ENCODE measurements at places on chromosomes 12 and 14.

GRCh38 chr12:121990692-121991603, 30.7 kb upstream of the BCL7A start:
- peak; percentile 78 for DNase-seq

- DNase-seq = peak; percentile 45
Observed at GRCh38 chr14:101812071-101812470, 50.6 kb downstream of the PPP2R5C start.

DNA sequence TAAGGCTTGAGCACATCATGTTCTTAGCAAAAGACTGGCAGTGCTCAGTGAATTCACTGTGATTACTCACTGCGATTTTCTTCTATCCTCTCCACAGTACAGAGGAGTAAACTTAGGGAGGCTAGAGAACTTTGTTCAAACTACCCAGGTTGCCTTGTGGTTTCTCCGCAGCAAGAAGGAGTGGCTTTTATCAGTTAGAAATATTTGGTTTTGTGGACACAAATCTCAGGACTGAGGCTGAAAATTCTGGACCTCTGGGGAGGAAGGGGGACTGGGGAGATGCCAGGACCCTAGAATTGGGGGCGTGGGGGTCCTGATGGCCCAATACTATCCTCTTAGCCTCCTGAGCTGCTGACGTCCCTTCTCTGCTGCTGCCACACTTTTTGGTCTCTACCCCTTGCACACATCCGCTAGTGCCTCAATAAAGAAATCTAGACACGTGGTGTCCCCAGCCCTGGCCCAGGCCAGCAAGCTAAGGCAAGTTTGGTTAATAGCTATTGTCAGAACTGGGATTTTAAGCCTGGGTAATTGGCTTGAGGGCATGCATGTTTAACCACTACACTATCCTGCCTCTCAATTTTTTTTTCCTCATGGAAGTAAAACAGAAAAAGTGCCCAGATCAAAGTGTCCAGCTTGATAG, 842 bp downstream of the OAS2 start:
- peak; percentile 72 for DNase-seq

- DNase-seq = no peak
Observed at GRCh38 chr14:85276979-85277228, 253.0 kb upstream of the FLRT2 start.

- no peak for DNase-seq
Observed at GRCh38 chr12:46956451-46957035, 122.9 kb upstream of the PCED1B start.

DNA sequence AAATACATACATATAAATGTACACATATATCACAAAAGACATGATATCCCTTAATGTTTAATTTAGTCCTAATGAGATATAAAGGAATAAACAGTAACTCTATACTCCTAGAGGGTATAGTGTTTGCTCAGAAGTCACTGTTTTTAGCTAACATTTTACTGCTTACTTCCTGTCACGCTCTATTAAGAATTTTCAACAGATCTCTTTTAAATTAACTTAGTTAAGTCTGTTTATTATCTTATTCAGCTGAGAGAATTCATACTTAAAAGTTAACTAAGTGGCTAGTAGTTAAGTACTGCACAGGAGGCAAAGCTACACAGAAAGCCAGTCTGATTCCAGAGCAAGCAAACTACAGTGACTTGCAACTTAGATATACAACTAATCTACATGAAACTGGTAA, 39.9 kb downstream of the GXYLT1 start:
- no peak for DNase-seq

DNA sequence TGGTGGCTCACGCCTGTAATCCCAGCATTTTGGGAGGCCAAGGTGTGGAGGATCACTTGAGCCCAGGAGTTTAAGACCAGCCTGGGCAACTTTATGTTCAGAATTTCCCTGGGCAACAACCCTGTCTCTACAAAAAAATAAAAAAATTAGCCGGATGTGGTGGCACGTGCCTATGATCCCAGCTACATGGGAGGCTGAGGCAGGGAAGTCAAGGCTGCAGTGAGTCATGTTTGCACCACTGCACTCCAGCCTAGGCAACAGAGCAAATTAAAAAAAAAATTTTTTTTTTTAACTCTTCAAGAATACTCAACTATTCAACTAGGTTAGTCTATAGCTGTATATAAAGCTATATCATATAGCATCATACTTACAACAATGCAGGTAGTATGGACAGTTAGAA, 113.0 kb downstream of the RALGAPA1 start:
- no peak for DNase-seq

- DNase-seq = no peak
Observed at GRCh38 chr14:66143387-66144112, 342.6 kb upstream of the CCDC196 start.

DNA sequence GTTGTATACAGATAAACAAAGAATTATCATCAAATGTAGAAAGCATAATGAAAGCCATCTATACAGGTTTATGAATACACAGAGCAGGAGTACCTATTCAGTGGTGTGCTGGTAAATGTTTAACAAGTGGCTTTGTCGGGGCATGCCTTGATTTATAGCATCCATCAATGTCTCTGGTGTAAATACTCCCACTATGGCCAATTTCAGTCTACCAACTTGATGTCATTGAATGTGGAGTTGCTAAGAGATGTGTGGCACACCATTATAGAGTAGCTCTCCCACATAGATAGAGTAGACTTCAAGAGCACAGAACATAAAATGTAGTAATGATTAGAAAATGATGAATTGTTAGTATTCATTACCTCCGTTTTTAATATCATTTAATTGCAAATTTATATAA, 9.3 kb downstream of the GRIP1 start:
- no peak for DNase-seq

DNA sequence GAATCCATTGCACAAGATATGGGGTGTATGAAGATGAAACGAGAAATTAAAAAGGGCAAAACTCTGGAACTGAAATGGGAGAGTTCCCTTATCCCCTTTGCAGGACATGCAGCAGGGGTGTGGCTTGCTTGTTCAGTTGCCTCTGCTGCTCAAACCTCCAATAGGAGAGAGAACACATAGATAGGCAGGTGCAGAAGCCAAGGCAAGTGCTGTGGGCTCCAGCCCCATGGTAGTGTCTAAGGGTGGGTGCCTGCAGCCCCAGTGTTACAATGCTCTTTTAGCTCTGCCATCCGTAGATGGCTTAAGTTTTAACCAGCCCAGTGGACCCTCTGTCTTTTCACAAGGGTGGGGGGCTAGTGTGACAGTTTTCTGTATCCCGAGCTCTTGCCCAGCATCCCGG, 69.7 kb downstream of the CMAS start:
- no peak for DNase-seq

- DNase-seq = peak; percentile 17
Observed at GRCh38 chr14:90756755-90757345, 59.4 kb downstream of the TTC7B start.

GRCh38 chr12:113727651-113728061, 238.5 kb downstream of the RBM19 start:
- DNase-seq = no peak

GRCh38 chr12:116484807-116485206, 74.4 kb upstream of the MAP1LC3B2 start:
- DNase-seq = no peak

DNA sequence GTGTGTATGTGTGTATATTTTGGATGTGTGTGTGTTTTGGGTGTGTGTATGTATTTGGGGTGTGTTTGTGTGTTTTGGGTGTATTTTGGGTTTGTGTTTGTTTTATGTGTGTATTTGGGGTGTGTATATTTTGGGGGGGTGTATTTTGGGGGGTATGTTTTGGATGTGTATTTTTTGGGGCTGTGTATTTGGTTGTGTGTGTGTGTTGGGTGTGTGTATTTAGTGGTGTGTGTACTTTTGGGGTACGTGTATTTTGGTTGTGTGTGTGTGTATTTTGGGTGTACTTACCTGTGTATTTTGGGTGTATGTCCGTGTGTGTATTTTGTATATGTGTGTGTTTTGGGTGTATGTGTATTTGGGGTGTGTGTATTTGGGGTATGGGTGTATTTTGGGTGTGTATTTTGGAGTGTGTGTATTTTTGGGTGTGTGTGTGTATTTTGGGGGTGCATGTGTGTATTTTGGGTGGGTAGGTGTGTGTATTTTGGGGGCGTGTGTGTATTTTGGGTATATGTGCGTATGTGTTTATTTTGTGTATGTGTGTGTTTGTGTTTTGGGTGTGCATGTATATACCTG, 16.7 kb upstream of the TCTN2 start:
- no peak for DNase-seq

DNA sequence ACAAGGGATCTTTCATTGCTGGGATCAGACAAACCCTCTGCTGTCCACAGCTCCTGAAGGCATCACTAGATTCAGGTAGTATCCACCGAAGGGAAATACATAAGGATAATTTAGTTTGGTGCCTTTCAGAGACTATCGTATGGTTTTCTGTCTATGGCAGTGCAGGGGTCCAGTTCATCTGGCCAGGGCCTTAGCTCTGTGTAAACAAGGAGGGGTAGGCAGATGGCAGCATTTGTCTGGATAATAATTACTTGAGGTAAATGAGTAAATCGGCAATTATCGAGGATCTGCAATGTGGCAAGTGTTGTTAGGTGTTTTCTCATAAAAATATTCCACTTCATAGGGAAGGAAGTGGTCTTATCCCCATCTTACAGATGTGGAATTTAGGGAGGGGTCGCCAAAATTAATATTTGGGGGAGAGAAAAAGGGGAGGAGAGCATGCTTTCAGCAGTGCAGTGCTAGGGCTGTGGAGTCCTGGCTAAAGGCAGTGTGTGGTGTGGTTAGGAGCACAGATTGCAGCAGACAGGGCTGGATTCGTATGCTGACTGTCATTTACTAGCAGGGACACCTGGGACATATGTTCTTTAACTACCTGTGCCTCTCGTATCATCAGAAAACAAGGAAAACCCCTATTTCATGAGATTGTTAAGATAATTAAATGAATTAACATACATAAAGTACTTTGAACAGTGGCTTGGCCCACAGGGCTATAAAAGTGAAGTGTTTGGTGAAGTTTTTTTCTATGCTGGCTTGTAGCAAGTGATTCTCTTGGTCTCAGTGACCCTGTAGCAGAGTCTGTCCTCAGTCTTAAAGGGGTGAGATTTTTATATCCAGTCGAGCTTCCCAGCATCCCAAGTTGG, 27.1 kb downstream of the RASSF8 start:
- no peak for DNase-seq

DNA sequence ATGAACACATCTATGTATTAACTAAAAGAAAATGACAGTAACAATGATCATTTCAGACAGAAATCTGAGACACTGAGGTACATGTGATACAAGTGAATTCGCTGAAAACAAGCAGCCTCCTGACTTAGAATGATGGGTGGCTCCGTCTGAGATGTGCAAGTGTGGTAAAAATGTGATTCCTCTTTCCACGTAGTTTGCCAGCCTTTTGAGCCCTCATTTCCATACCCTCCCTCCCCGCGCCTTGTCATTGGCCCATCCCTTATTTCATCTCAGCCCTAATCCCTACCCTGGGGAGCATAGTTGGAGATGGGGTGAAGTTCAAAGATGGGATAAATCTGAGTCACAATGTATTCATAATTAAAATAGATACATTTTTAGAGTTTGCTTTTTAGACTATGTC, 107.8 kb downstream of the BMP4 start:
- no peak for DNase-seq

GRCh38 chr14:67559639-67560038, 26.5 kb downstream of the PLEKHH1 start:
- no peak for DNase-seq

- no peak for DNase-seq
Observed at GRCh38 chr12:88420457-88420856, 159.8 kb downstream of the KITLG start.

Data from activated CD4-positive, alpha-beta memory T cell treated with anti-CD3 and anti-CD28 coated beads for 36 hours (primary cell).